ENCODE measurements at places on chromosomes 1 and 21. TPM values are rescaled to one million over a fixed set of nuclear protein-coding genes. Genes with fewer than 3 reads are reported as not detected.

- DNase-seq: no peak
Measured at GRCh38 chr1:116386042-116386441, 13.0 kb downstream of the ATP1A1 start.

- no peak for DNase-seq
Measured at GRCh38 chr1:8121261-8122159, 95.4 kb upstream of the ERRFI1 start.

DNA sequence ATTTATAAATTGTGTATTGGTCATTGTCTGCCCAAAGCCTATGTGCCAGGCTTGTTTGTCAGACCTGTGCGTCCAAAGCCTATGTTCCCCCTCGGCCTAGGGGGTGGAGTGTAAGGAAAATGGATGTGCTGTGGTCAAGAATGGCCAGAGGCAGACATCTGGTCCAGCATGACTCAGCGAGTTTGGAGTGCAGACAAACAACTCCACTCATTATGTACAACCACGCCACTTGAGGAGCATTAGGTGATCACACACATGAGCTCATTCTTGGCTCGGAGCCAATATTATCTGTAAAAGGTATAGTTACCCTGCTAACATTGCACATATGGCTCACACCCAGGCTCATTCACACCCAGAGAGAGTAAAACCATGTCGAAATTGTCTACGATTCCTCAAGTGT is 1047.6 kb upstream of the ADGRL4 start:
- no peak for DNase-seq

DNA sequence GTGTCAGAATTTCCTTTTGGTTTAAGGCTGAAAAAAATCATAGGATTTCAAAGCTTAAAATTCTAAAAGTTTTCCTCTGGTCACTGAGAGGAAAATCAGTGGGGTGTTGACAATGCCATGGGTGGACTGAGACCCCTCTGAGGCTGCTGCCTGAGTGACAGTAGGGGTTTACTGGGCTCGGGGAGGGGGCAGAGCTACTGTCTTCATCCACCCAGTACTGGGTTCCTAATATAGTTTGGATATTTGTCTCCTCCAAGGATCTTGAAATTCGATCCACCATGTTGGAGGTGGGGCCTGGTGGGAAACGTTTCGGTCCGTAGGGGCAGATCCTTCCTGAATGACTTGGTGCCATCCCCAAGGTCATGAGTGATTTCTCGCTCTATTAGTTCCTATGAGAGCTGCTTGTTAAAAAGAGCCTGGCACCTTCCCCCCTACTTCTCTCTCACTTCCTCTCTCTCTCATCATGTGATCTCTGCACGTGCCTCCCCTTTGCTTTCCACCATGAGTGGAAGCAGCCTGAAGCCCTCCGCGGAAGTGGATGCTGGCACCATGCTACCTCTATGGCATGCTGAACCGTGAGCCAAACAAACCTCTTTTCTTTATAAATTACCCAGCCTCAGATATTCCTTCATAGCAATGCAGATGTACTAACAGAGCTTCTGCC is 72.3 kb downstream of the MAP10 start:
- DNase-seq: no peak

GRCh38 chr1:185317886-185318310 is 855 bp upstream of the IVNS1ABP start:
- no peak for DNase-seq

- peak; percentile 71 for DNase-seq
Measured at GRCh38 chr21:44612029-44612486, at the start of gene KRTAP10-8. KRTAP10-8 (plus strand) TSS chr21:44612079; CDS start chr21:44612101, 22 bp downstream.

GRCh38 chr1:53754484-53755312 is 15.7 kb upstream of the GLIS1 start:
- no peak for DNase-seq

GRCh38 chr1:111717450-111717849 is 21.7 kb downstream of the INKA2 start:
- DNase-seq: no peak

GRCh38 chr1:211915924-211916323 is 85.4 kb upstream of the LPGAT1 start:
- DNase-seq: no peak

- peak; percentile 95 for DNase-seq
Measured at GRCh38 chr1:52697795-52698674, at the start of gene COA7. COA7 (minus strand) TSS chr1:52698347; CDS start chr1:52698326, 21 bp downstream.

DNA sequence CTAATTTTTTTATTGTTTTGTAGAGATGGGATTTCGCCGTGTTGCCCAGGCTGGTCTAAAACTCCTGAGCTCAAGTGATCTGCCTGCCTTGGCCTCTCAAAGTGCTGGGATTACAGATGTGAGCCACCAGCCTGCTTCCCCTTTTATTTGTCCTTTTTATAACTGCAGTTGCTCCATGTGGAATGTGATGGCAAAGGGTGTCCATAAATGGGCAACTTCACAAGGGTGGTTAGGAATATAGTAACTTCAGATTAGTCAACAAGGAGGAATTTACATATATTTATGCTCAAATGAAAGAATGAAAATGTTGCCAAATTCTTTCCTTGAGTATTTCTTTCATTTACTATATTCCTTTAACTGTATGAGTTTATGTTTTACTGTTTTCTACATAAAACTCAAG is 182.9 kb downstream of the BACH1 start:
- no peak for DNase-seq

GRCh38 chr1:95723346-95723745 is 489.3 kb downstream of the RWDD3 start:
- DNase-seq: no peak

DNA sequence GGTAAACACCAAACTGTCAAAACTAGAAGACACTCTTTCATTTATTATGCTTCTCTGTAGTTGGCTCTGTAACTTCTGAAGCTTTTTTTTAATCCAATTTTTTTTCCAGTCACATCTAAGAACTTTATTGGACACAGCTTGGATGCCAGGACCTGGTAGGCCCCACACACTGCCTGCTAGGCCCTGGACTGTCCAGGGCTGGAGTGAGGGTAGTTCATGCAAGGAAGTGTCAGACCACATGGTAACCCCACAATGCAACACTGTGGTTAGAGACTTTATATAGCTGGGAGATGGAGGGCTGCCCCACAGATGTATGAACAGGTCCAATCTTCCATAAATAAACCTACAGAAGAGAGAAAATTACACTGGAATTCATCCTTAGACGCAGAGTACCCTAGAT is 7.1 kb downstream of the SLC2A1 start:
- DNase-seq: no peak

DNA sequence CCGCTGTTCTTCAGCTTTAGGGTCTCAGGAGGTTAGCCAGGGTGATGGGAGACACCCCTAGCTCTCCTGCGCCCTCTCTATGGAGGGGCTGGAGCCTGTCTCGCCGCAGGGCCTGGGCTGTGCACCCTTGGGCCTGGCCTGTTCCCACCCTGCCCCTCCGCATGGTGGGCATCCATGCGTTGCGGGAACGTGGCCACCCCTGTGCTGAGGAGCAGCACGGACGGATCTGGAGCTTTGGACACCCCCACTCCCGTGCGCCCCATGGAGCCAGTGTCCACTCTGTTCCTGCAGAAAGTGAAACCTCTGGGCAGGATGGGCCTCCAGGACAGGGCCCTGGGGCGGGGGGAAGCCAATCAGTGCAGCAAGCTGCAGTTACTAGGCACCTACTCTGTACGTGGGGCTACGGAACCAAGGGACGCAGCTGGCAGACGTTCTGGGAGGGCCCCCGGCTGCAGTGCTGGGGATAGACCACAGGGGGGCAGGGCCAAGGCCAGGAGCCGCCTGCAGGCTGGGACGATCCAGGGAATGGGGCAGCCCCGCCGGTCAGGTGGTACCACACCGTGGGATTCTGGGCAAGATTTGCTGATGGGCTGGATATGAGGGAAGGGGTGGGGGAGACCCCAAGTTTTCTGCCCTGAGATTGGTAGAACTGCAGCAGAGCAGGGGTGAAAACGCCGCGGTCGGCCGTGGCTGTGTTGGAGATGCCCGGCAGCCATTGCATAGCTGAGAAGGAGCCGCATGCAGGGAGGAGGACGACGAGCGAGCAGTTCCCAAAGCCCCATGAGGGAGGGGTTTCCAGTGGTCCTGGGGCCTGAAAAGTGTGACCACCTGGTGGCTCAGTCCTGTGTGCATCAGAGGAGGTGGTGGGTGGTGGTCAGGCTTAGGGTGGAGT is 43.3 kb downstream of the TP73 start:
- no peak for DNase-seq

GRCh38 chr1:107244709-107245500 is 104.1 kb downstream of the NTNG1 start:
- no peak for DNase-seq

DNA sequence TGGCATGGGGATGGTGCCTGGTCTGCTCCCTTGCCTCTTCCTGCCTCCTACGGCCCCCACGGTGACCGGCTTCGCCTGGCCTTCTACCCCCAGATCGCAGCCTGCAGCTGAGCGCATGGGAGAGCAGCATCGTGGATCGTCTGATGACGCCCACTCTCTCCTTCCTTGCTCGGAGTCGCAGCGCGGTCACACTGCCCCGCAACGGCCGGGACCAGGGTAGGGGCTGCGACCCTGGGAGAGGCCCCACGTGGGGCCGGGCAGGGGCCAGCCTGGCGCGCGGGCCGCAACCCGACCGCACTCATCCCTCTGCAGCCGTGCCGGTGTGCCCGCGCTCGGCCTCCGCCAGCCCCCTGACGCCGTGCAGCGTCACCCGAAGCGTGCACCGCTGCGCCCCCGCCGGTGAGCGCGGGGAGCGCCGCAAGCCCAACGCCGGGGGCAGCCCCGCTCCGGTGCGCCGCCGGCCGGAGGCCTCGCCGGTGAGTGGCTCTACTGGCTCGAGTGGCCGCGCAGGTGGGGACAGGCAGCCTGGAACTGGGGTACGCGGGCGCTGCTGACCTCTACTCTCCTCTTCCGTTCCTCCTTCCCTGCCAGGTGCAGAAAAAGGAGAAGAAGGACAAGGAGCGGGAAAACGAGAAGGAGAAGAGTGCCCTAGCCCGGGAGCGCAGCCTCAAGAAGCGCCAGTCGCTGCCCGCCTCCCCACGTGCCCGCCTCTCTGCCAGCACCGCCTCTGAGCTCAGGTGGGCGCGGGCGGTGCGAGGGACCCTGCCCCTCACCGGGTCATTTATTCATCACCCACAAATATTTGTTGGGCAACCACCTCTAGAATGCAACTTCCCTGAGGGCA is 20.4 kb downstream of the MAP7D1 start:
- DNase-seq: no peak

- no peak for DNase-seq
Measured at GRCh38 chr1:178571807-178572206, 58.9 kb downstream of the TEX35 start.

GRCh38 chr21:45611939-45612664 is 31.4 kb upstream of the PCBP3 start:
- DNase-seq: peak; percentile 78

- DNase-seq: no peak
Measured at GRCh38 chr1:27883536-27883935, 11.2 kb downstream of the THEMIS2 start.

- DNase-seq: no peak
Measured at GRCh38 chr1:231416901-231417300, 5.2 kb downstream of the EGLN1 start.

- no peak for DNase-seq
Measured at GRCh38 chr1:63563745-63564144, 29.5 kb upstream of the PGM1 start.

GRCh38 chr21:42531771-42532170 is 18.1 kb downstream of the SLC37A1 start:
- DNase-seq: no peak

- peak; percentile 94 for DNase-seq
Measured at GRCh38 chr1:6246497-6247467, 2.8 kb downstream of the HES3 start.

- DNase-seq: no peak
Measured at GRCh38 chr1:17745479-17745955, 9.6 kb upstream of the ACTL8 start.

Gene FRRS1
- total RNA-seq: 8.0 TPM

Gene TBX15
- 4.8 TPM for total RNA-seq

Gene WDR47
- 21.2 TPM for total RNA-seq

Gene CAMK2N1
- 22.9 TPM for total RNA-seq

Gene ELAPOR1
- total RNA-seq: 0.56 TPM

Gene PRAMEF18
- total RNA-seq: not detected

Gene FABP3
- total RNA-seq: 142 TPM

Gene OTUD7B
- 38.3 TPM for total RNA-seq

Gene CLCNKB
- total RNA-seq: 0.62 TPM

Gene TRIM46
- total RNA-seq: 2.1 TPM

Gene CELA3A
- not detected for total RNA-seq

Gene KCNE2
- total RNA-seq: not detected

All from posterior vena cava (tissue), 2 donors.